ENCODE measurements at places on chromosomes 7 and 10.

- peak; percentile 96 for DNase-seq
Measured at GRCh38 chr10:76558586-76558985, 1079.0 kb downstream of the KCNMA1 start.

DNA sequence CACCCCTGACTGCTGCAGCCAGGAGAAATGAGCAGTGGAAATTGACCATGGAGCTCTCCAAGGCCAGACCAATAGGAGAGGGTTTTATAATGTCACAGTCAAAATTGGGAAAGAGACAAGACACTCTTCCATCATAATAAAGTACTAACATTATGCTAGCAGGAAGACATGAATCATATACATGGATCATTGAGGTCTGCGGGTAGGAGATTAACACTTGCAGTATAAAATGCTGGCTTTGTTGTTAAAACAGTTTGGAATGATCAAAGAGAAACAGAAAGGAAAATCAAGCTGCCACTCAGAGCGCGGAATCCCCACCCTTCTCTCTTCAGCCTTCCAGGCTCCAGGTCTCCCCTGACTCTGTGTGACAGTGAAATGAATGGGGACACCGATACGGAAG, 53.4 kb upstream of the CALN1 start:
- DNase-seq = no peak

GRCh38 chr7:66626331-66626934, 2.2 kb upstream of the KCTD7 start:
- DNase-seq = peak; percentile 52

- peak; percentile 53 for DNase-seq
Measured at GRCh38 chr10:115861864-115862263, 411.1 kb downstream of the GFRA1 start.

- no peak for DNase-seq
Measured at GRCh38 chr7:84122582-84123360, 71.8 kb downstream of the SEMA3A start.

DNA sequence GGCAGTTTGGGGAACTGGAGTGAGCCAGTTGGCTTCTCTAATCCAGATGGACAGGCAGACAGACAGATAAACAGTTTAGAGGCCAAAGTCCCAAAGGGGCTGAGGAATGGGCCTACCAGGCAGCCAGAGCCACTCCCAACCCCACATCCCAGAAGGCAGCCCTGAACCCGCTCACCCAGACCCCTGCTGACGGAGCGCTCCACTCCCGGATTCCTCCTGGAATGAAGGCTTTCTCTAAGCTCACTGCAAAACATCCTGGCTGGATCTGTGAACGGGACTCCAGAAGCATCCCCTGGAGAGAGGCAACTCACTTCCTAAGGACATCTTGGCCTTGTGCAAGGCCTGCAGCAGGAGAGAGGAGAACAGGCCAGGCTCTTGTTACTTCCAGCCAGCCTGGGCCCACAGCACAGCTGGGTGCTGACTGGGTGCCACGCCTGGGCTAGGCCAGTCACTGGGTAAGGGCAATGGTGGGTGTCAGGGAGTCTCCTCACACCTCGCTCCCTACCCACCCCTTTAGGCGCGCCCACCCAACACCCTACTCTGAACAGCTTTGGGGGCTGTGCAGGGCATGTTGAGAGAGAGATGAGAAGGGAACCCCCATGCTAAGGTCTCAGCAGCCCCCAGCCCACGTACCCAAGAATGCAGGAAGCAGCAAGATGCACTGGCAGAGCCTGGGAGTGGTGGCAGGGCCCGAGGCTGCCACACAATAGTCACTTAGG, 168.6 kb upstream of the ZMIZ1 start:
- no peak for DNase-seq

GRCh38 chr7:117950601-117951260, 77.5 kb upstream of the CTTNBP2 start:
- DNase-seq = no peak

GRCh38 chr10:88881922-88882645, 2.0 kb downstream of the STAMBPL1 start:
- peak; percentile 23 for DNase-seq

- DNase-seq = no peak
Measured at GRCh38 chr10:1127629-1128028, 71.4 kb downstream of the WDR37 start.

DNA sequence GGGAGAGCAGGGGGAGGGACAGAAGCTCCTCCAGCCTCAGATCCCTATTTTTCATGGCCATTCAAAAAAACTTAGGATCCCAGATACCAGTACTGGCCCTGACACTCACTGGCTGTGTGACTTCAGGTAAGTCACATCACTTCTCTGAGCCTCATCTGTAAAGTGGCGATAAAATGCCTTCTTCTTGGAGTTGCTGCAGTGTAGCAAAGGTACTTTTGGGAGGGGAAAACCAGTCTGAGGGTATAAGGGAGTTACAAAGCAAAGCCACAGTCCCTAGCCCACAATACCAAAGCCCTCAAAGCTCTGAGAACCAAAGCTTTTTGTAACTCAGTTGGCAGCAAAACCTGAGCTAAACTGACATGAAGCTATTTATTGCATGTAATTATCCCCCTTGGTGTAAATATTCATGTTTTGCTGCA, 43.4 kb upstream of the COL13A1 start:
- no peak for DNase-seq

DNA sequence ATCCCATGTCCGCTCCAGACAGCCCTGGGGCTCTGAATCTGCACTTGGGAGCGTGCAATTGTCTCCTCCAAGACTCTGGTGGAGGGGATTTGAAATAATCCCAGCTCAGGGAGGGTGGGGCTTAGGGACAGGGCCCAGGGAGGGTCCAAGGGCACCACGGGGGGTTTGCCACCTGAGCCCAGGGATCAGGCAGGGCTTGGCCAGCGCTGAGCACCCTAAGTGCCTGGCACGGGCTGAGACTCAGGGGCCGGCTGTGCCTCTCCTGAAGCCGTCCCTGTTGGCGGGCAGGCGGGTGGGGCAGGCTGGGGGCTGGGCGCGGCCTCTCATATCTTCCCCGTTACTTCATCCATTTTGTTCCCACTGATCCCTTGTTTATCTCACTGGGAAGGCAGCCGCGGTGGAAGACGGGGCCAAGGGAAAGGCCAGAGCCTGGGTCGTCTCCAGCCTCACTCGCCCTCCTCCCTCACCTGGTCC, 41.8 kb upstream of the ELN start:
- no peak for DNase-seq

GRCh38 chr7:101671371-101672356, 42.6 kb upstream of the MYL10 start:
- DNase-seq = no peak

GRCh38 chr10:11858093-11858492, 34.9 kb downstream of the PROSER2 start:
- DNase-seq = no peak

GRCh38 chr10:74681917-74682627, 144.3 kb upstream of the KAT6B start:
- DNase-seq = peak; percentile 11

- peak; percentile 89 for DNase-seq
Measured at GRCh38 chr7:90655566-90655965, 59.4 kb downstream of the CDK14 start.

DNA sequence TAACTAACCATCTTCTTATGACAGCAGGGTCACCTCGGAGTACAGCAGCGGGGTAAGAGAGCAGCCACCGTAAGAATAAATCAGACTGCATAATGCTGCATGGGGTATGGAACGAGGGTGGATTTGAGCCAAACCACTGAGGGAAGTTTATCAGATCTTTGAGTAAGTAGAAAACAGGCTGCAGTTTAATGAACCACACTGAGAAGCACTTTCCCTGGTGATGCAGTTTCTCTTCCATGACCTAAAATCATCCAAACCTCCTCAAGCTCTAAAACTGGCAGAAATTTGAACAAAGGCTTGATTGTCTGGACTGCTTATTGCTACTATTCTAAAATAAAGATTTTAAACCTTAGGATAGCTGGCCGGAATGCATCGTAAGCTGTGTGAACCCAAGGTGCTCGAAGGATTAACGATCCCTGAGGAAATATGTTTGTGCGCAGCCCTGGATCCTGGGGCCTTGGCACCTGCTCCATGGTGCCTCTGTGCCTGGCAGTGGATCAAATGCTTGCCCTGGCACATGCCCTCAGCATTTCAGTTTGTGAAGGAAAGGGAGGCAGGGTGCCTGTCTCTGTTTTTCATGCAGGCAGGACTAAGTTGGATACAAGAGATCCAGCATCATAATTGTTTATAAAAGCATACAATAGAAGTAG, 322.7 kb downstream of the LHFPL3 start:
- no peak for DNase-seq

DNA sequence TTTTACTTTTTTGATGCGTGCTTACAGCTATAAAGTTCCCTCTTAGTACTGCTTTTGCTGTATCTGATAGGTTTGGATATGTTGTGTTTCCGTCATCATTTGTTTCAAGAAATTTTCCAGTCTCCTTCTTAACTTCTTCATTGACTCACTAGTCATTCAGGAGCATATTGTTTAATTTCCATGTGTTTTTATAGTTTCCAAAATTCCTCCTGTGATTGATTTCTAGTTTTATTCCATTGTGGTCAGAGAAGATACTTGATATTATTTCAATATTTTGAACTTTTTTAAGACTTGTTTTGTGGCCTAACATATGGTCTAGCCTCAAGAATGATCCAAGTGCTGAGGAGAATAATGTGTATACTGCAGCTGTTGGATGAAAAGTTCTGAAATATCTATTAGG, 75.5 kb upstream of the CREB5 start:
- no peak for DNase-seq

GRCh38 chr10:93106631-93107072, 33.0 kb downstream of the CYP26A1 start:
- peak; percentile 80 for DNase-seq

All from EH (cell line).